ENCODE measurements at places on chromosomes 6 and 20. TPM values are rescaled to one million over a fixed set of nuclear protein-coding genes. Genes with fewer than 3 reads are reported as not detected.

PDYN gene
- not detected for total RNA-seq

SLC22A23 gene
- 1.0 TPM for total RNA-seq

ZSCAN9 gene
- 3.0 TPM for total RNA-seq

RAMACL gene
- 0.29 TPM for total RNA-seq

TMEM170B gene
- 1.1 TPM for total RNA-seq

All from activated CD4-positive, alpha-beta memory T cell treated with anti-CD3 and anti-CD28 coated beads for 36 hours (primary cell).